Activated CD4-positive, alpha-beta T cell treated with anti-CD3 and anti-CD28 coated beads, Interleukin-2, amount 50 U/mL, for 4 hours (primary cell): ENCODE measurements at places on chromosomes 13 and 19.

DNA sequence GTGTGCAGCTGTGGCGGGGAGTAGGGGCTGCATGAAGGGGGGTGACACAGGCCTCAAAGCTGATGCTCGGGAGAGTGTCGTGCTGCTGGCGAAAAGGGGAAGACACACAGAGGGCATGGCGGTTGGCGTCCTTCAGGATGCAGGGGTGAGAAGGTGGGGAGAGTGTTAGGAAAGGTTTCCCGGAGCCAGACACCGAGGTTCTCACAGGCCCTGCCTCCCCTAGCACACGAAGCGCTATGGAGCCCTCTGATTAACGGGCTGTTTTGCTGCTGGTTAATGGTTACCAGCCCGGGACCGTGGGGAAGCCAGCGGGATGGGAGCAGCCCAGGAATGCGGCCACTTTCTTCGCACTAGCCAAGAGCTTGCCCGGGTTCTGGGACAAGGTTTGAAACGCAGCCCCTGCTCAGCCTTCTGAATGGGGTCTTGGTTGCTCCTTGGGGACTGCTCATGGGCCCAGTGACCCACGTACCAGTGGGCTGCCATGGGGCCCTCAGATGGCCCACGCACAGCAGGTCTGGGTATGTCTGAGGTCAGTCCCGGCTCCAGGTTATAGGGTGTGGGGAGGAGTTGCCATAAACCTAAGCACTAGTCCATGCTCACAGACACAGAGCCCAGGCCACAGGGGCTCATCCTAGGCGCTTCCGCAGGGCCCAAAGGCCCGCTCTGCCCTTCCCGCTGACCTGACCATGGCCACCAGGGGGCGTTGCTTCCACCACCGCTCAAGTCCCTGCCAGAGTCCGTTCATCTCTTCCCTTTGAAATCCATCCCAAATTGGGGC lies 31.3 kb upstream of the ISYNA1 start:
- DNase-seq = peak; percentile 49

- no peak for DNase-seq
Measured at GRCh38 chr13:22468045-22468444, 712.7 kb upstream of the SGCG start.

GRCh38 chr13:73544175-73544574 lies 485.4 kb downstream of the KLF5 start:
- DNase-seq = no peak

- no peak for DNase-seq
Measured at GRCh38 chr13:31276421-31276820, 76.6 kb downstream of the B3GLCT start.

DNA sequence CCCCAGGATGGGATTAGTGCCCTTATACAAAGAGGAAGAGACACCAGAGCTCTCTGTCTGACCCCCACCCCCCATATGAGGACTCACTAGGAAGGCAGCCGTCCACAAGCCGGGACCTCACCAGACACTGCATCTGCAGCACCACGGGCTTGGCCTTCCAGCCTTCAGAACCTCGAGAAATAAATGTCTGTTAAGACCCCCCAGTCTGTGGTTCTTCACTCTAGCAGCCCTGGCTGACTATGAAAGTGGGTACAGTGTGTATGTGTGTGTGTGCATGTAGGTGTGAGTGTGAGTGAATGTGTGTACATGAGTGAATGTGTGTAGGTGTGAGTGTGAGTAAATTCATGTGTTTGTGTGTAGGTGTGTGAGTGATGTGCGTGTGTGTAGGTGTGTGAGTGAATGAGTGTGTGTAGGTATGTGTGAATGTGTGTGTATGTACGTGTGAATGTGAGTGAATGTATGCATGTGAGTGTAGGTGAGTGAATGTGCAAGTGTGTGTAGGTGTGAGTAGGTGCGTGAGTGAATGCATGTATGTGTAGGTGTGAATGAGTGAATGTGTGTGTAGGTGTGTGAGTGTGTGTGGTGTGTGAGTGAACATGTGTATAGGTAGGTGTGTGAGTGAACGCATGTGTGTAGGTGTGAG lies 201.6 kb upstream of the ZNF536 start:
- no peak for DNase-seq

- DNase-seq = no peak
Measured at GRCh38 chr19:55083004-55083850, 7.6 kb downstream of the EPS8L1 start.

- no peak for DNase-seq
Measured at GRCh38 chr13:99564386-99564785, 63.1 kb downstream of the TM9SF2 start.

DNA sequence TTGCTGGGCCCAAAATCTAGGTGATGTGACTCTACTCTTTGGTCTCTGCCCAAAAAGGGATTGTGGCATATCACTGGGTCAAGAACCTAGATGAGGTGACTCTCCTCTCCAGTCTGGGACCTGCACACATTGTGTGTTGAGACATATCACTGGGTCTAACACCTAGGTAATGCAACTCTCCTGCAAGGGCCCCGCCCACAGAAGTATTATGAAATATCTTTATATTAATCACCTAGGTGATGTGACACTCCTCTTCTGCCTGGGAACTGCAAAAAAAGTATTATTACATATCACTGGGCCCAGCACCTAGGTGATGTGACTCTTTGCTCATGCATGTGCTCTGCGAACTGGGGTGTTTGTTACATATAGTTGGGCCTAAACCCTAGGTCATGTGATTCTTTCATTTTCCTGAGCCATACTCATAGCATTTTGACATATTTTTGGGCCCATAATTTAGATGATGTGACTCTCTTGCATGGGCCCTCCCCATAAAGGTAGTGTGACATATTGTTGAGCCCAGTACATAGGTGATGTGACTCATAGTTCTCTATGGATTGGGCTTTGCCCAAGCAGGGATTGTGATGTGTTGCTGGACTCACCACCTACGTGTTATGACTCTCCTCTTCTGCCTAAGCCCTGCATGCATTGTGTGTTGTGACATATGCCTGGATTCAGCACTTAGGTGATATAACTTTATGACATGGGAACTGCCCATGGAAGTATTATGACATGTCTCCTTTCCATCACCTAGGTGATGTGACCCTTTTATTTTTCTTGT lies 11.2 kb upstream of the ZNF681 start:
- no peak for DNase-seq

DNA sequence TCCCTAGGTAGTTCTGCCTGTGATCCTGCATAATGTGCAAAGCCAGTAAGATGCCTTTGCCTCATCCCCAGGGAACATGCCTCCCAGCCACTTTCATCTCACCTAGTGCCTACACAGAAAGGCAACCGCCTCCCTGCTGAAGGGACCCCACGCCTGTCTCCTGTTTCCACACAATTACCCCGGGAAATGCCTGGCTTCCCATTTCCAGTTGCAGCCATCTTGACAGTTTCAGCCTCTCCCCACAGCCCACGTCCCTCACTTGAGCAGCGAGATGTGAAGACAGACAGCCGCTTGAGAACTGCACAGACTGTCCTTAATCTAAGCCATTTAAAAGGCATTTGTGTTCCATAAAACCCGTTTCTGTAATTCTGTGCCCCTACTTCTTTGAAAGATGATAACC lies 4.7 kb upstream of the UQCRFS1 start:
- DNase-seq = no peak

DNA sequence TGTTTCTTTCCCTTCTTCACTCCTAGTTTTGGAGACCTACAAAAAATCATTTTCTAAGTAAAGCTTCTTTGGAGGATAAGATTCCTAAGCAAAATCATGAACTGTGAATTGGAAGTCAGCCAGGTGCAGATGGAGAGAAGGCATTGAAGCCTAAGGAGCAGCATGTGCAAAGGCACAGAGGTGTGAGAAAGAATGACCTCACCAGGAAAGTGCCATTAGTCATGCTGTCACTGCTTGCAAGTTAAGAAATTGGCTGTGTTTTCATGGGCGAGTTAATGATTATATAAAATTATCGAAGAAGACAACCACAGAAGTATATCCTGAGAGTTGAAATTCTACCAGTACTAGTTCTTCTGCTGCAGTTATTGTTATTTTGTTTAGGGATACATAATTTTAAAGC lies 80.3 kb upstream of the KLHL1 start:
- DNase-seq = no peak

- peak; percentile 71 for DNase-seq
Measured at GRCh38 chr19:13154911-13155471, 4.8 kb downstream of the IER2 start.

DNA sequence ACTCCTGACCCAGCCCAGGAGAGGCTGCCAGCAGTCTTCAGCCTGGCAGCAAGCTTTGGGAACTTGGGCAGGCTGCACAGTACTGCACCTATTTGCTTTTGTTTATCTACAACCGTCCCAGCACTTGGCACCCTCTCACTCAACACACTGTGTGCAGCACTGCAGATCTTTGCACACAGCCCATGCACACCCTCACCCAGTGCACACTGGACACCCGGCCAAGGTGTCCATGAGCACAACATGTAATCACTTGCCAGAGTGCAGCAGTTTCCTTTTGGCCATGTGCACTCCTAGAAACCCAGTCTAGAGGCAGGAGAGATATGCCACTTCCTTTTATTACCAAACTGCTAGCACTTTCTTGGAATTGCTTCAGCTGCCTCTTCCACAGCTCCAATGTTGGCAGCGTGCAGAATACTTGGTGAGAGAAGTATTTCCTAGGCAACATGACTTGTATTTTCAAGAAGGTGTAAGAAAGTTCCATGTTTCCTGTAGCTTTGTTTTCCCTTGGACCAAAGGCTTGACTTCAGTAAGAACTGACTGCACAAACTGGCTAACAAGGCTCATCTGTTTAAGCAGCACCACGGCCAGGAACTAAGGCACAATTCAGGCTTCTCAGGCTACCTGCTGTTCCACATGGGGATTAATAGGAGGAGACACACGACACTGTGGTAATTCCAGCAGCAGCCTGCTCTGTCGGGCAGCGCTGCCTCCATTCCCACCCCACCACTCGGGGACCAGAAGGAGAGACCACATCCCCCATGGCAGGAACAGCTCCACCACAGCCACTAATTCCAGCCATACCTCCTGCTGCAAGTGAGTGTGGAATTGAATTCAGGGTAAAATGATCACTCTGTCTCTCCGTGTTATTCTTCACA lies 15.3 kb downstream of the ATP7B start:
- DNase-seq = no peak

DNA sequence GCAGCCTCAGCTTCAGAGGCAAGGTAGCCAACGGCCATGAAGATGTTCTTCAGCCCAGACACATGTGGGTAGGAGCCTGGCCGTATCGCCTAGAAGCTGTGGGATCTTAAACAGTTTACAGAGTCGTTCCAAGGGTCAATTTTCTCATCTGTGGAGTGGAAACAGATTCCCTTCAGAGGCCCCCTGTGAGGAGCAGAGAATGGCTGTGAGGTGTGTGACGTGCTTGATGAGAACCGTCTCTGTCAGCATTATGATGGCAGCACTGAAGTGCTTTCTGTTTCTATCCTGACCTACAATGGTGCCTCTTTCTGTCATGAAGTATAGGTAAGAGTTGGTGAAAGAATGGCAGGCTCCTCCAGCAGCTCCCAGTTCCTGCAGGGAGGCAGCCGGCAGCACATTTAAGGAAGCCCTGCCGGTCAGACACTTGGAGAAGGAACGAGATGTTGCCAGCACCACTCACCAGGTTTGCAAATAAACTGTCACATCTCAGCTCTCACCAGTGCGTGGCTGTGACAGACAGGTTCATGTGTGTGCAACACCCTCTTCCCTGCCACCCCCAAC lies 277.3 kb downstream of the FOXO1 start:
- peak; percentile 39 for DNase-seq

DNA sequence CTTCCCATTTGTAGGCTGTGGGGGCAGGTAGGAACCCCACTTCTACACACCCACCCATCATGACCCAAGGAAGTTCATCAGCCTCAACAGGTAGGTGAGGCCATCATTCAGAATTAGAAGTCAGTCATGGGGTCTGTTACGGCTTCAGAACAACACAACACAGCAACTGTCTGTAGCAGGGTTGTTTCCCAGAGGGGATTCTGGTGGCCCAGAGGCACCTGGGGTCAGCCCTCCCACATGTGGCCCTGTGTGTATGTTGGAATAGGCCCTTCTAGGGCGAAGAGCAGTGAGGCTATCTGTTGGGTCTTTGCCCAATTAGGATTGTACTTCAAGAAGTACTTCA lies 3.4 kb downstream of the IGFLR1 start:
- no peak for DNase-seq

GRCh38 chr13:34672631-34673030 lies 269.4 kb upstream of the NBEA start:
- DNase-seq = no peak

GRCh38 chr19:38557205-38557799 lies 60.5 kb downstream of the MAP4K1 start:
- no peak for DNase-seq

DNA sequence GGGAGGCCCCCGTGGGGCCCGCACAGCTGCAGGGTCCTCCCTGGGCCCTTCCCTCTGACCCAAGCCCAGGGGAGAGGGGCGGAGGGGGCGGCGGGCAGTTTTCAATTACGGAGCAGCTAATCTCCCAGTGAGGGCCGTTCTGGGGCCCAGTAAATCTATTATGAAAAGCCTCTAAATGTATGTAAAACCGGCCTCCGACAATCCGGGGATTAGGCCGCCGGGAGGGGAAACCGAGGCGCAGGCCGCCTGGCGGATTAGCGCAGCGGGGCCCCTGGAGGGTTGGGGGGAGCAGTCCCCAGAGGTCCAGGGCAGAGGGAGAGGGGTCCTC lies 25.1 kb downstream of the EFNA2 start:
- DNase-seq = no peak

- no peak for DNase-seq
Measured at GRCh38 chr19:50419022-50419579, 363 bp downstream of the SPIB start.

DNA sequence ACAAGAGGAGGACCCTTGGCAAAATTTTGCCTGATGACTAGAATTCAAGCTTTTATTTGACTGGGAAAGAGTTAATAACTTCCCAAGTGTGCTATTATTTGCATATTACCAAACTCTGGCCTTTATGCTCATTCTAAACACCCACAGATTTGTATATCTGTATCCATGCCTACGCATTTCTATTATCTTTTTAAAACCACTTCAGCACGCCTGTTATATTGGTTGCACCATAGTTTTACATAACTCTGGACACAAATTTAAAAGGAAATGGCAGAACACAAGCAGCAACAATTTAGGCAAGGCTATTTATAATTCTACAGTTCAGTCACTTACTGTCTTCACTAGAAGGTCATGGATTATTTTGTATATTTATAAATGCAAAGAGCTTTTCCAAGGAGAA lies 3.7 kb upstream of the RASL11A start:
- no peak for DNase-seq

DNA sequence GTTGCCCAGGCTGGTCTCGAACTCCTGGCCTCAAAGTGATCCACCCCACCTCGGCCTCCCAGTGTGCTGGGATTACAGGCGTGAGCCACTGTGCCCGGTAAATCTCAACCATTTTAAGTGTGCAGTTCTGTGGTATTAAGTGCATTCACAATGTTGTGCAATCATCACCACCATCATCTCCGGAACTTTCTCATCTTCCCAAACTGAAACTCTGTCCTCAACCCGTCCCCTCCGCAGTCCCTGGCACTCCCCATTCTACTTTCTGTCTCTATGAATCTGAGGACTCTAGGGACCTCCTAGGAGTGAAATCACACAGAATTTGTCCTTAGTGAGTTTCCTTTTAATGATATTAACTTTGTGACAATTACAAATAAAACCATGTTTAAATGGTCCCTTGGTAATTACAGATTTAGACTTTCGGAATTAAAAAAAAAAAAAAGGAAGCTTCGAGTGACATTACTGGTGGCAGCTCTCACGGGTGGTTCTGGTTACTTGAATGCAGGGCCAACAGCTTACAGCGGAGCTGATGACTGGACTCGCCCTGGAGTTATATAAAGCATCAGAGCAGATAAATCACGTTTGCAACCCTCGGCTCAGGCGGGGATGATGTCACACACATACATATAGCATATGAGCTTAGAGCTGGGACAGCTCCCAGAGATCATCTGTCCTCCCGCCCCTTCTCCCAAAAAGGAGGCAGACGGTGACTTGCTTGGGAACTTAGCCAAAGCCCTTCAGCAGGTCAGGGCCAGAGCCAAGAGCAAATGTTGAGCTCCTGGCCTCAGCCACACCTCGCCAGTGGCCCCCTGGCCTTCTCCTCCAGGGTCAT lies 89.8 kb downstream of the ZNF557 start:
- DNase-seq = no peak
